Activated effector memory CD4-positive, alpha-beta T cell treated with anti-CD3 and anti-CD28 coated beads, Interleukin-2, amount 50 U/mL, for 16 hours (primary cell): ENCODE measurements at places on chromosomes 6 and 20.

- no peak for DNase-seq
These were observed 64.3 kb upstream of the MLN start for GRCh38 chr6:33868141-33868540.

- DNase-seq: no peak
These were observed 2.5 kb downstream of the FOXF2 start for GRCh38 chr6:1391800-1392309.

DNA sequence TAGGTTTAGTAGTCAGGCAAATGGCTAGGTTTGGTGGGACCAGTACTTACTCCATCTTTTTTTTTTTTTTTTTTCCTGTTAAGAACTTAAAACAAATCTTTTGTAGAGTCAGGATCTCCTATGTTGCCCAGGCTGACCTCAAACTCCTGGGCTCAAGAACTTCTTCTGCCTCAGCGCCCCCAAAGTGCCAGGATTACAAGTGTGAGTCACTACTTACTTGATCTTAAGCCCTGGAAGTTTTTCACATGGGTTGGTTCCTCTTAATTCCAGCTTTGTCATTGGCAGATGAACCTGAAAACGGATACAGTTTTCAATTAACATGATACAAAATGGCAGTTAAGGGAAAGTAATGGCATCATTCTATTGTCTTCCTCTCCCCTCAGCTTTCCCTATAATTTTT lies 179.4 kb upstream of the JAG1 start:
- no peak for DNase-seq

DNA sequence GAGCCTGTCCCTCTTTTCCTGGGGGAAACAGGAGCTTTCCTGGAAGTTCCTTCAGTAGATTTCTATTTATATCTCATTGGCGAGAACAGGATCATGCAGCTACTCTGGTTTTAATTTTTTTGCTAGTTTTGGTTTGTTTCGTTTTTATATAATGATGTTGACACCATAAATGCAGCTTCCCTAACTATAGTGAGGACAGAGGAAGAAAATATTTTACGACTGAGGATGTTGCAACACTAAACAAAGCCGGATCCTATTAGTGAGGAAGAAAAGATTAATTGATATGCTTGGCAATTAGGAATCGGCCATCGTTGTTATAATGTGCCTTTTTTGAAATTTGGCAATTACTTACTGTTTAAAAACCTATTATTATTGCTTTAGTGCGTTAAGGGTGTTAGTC lies 16.6 kb downstream of the KDM1B start:
- DNase-seq: no peak

DNA sequence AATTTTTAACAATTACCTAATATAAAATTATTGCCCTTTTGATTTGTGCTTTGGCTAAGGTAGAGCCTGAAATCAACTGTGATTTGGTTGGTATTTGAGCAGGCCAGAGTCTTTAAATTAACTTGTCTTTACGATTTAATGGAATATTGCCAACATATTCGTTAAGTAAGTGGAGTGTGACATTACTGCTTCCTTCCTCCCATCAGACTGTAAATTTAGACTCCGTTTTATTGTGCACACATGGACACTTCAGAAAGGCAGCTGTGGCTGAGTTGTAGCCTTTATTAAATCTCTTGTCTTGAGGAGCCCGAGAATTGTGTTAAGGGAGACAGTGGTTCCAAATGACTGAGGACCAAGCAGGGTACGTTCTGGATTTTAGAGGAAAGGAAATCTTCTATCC lies 57.4 kb downstream of the CAP2 start:
- no peak for DNase-seq

DNA sequence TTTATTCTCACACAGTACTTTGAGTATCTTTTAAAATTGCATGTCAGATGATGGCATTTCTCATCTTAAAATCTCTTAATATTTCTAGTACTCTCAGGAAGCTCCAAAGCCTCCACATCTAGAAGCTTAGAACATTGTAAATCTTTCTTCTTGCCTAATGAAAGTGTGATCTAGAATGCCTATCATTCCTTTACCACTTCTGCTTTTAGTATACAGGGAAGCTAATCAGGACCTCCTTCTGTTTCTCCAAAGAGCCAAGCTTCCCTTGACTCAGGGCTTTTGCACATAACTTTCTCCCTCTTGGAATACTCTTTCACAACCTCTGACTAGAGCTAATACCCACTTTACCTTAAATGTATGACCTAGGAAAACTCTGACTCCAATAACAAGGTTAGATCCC lies 7.5 kb upstream of the ELOVL4 start:
- DNase-seq: no peak

- no peak for DNase-seq
These were observed 17.4 kb downstream of the MAPRE1 start for GRCh38 chr20:32837157-32837556.

GRCh38 chr20:48747840-48748414 lies 79.9 kb downstream of the PREX1 start:
- DNase-seq: no peak

GRCh38 chr6:127811900-127812570 lies 88.8 kb downstream of the THEMIS start:
- DNase-seq: no peak

- DNase-seq: no peak
These were observed 46.6 kb upstream of the EMILIN3 start for GRCh38 chr20:41413169-41413568.
